ENCODE measurements at places on chromosomes 1 and 21.

- DNase-seq, result no peak
Measured at GRCh38 chr1:111967067-111967690, 22.3 kb downstream of the KCND3 start.

DNA sequence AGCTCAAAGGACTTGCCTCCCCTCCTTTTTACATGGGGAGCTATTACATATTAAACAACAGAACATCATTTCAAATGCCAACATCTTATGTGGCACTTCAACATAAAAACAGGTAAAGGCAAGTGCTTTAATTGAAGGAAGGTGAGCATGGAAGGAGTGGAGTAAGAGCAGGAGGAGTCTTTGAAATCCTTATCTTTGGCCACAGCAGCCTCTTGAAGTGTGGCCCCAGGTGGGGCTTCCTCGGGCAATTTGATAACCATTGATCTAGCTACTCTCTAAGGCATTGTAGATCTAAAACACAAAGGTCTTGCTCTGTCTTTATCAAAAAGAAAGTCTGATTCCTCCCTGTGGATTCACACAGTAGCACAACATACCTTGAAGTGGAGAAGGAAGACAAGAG is 70.9 kb upstream of the PPP2R5A start:
- no peak for DNase-seq

DNA sequence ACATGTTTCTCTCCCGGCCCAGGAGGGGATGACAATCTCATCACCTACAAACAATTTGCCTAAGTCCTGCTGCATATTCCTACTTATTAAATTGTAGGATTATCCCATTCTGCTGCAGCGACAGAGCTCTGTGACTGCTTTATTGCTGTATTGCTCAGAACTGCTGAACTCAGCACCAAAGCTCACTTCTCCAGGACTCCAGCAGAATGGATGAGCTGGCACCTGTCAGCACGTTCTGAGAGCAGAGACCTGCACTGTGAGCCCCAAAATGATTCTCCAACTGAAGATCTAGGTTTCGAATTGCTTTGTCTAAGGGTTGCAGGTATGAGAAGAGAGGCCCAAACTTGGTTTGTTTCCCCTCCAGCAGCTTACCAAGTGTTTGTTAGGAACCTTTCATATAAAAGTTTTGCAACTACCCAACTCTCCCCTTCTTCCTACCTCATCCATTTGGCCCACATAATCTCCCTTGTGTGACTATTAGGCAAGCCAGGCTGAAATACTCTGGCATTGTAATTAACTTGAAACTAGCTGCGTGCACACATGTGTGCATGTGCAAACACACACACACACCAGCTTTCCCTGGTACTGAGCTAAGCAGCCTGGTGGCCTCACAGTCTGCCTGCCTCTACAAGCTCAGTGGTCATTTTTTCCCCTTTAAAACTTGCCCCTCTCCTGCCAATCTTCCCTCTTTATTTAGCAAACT is 161.4 kb upstream of the CAMK1G start:
- no peak for DNase-seq

DNA sequence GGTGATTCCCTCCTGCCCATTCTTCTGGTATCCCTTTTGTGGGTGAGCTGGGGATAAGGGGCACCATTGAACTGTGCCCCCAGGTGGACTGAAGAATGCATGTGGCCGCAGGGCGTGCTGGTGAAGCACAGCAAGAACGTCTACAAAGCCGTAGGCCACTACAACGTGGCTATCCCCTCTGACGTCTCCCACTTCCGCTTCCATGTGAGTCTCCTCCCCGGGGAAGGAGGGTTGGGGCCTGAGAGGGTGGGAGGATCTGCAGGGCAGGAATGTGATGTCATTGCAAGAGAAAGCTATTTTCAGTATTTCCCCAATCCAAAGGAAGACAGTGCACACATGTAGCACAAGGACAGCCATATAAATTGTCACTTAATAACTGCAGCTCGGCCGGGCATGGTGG is 7.5 kb upstream of the KPNA6 start:
- no peak for DNase-seq

GRCh38 chr1:243930822-243931671 is 81.0 kb upstream of the AKT3 start:
- DNase-seq, result no peak

DNA sequence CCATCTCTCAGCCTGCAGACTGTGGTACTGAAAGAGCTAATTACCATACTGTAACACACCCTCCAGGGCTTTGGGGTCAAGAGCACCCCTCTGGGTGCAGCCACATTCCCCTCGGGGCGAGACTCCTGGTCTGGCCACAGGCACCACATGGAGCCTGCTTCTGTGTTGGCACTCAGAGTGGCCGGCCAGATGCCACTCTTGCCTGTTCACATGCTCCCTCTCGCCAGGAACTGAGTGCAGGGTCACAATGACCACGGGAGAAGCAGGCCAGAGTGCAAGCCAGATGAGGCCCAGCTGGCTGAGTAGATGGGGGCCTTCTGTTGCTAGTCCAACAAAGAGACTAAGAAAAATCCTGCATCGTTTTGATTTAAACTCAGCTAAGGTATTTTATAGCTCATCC is 864.0 kb downstream of the KCNT2 start:
- DNase-seq, result no peak

Data from NCI-H1105 (cell line).